ENCODE measurements at places on chromosomes 6 and 20.

DNA sequence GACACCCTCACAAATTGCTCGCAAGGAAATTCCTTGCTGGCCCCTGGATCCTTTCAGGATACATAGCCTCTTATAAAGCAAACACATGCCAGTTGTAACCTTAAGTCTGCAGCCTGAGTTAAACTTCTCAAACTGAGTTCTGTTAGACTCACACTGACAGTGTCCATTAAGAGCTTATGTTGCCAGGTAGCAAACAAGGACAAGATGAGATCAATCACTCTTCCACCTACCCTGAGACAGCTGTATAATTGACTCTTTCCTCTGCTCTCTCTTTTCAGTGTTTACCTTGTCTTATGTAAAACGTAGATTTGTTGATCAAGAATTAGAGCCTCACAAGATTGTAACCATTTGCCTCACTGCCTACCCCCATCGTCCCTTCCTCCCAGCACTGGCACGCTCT is 359.8 kb downstream of the EPM2A start:
- no peak for DNase-seq

DNA sequence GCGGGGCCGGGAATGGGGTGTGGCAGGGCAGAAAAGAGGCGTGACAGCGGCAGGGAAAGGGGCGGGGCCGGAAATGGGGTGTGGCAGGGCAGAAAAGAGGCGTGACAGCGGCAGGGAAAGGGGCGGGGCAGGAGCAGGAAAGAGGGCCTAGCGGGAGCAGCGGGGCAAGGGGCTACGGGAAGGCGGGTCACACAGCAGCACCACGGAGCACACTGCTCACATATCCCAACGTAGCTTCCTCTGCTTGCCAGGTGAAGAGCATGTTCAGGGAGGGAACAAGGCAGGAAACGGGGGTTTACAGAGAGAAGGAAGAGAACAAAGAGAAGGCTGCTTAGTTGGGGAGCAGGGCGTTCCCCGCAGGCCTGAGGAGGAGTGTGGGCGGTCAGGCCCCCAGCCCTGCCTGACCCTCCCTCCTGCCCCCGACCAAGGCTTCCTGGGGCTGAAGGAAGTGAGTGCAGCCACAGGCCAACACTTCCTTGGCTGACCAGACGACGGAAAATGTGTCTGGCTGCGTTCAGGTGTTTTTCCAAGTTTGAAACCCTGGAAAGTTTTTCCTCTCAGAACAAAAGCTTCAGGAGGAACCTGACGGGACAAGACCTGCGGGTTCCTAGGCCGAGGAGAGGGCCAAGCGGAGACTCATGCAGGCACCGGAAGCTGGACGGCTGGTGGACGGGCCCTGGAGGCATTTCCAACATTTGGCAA is 13.8 kb downstream of the UCKL1 start:
- peak; percentile 47 for DNase-seq

DNA sequence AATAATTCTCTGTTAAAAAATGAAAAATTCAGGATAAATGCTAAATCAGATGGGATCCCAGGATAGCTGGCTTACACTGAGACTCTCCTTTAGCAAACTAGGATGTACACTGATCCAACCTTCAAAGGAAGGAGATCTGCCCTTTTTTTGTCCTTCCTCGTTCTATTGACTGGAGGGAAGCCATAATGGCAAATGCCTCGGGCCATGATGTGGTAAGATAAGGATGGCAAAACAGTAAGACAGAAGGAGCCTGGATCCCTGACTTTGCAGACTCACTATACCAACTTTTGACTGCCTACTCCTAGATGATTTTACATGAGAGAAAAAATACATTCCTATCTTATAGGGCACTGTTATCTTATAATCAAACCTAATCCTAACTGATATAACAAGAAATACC is 156.9 kb upstream of the BEND3 start:
- DNase-seq: no peak

DNA sequence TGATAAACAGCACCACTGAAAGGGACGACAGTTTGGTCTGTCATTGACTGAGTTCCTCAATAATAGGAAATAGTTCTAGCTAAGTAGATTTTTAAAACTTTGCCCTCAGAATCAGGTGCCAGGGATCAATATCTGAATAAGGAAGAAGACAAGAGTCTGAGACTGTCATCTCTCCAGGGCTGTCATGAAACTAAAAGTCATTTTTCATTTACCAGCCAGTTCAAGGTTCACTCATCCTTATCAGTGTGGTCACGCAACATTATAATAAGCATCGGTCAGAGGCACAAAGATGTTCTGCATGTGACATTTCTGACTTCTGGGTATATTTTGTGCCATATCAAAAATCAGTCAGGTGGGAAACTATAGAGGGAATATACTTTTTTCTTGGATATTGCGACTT is 52.5 kb upstream of the E2F3 start:
- DNase-seq: no peak

DNA sequence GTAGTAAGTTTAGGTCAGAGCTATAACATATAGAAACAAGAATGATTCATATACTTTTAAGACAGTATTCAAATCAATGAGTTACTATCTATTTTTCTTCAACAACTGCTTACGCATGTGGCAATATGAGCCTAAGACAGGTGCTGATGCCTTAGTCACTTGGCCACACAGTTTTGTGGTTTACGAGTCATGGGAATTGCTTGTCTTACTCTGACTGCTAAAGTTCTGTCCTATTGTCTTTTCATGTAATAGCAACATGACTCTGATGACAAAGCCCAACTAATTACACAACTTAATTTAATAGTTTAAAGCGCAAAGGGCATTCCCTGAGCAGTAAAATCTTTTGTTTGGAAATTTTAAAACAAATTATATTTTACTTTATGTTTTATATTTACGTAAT is 159.3 kb upstream of the CENPW start:
- no peak for DNase-seq

DNA sequence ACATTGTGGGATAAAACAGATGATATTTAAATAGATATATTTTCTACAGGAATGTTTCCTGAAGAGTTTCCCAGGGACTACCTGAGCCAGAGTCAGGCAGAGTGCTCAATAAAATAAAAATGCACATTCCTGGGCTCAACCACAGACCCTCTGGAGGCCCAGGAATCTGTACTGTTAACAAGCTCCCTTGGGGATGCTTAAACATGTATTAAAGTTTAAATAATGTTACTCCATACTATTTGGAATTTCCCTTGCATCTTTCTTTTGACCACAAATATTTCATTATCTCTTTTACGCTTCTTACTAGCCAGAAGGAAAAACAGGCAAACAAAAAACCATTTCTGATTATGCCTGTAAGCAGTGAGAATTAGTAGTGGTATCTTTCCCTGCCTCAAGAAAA is 42.3 kb downstream of the GPR63 start:
- no peak for DNase-seq

- DNase-seq: no peak
These were observed 339.0 kb upstream of the ADGRB3 start for GRCh38 chr6:68296126-68296525.

- no peak for DNase-seq
These were observed 292.7 kb downstream of the ESR1 start for GRCh38 chr6:152100183-152100618.

GRCh38 chr20:45343532-45344167 is 4.6 kb downstream of the SDC4 start:
- no peak for DNase-seq

GRCh38 chr6:63140114-63140513 is 71.2 kb upstream of the FKBP1C start:
- DNase-seq: no peak

- no peak for DNase-seq
These were observed 52.0 kb downstream of the BFSP1 start for GRCh38 chr20:17479063-17479657.

DNA sequence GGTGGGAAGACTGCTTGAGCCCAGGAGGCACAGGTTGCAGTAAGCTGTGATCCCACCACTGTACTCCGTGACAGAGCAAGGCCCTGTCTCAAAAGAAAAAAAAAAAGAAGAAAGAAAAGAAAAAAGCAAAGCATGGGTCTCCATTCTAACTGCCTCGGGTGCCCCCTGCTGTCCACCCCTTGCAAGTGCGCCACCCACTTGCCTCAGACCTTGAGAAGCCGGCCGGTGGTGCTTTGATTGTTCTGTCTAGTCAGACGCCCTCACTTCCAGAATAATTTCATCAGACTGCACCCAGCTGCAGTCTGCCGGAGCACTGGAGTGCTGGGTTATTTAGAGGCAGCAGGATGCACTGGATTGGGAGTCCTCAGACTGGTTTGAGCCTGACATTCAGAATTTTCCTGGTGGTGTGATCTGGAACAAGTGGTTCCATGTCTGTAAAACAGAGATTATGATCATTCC is 17.6 kb upstream of the TM9SF4 start:
- peak; percentile 88 for DNase-seq

GRCh38 chr20:37381621-37382471 is 35.9 kb downstream of the SRC start:
- no peak for DNase-seq

DNA sequence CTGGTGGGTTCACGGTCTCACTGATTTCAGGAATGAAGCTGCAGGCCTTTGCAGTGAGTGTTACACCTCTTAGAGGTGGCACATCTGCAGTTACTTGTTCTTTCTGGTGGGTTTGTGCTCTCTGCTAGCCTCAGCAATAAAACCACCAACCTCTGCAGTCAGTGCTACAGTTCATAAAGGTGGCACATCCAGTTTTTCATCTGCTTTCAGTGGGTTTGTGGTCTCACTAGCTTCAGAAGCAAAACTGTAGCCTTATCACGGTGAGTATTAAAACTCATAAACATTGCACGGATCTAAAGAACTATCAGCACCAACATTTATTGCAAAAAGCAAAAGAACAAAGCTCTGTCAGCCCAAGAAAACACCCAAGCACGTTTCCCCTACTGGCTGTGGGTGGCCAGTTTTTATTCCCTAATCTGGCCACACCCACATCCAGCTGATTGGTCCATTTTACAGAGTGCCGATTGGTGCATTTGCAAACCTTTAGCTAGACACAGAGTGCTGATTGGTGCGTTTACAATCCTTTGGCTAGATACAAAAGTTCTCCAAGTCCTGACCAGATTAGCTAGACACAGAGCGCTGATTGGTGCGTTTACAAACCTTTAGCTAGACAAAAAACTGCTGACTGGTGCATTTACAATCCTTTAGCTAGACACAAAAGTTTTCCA is 3.4 kb upstream of the TMEM14C start:
- peak; percentile 69 for DNase-seq

- no peak for DNase-seq
These were observed 43.7 kb upstream of the MAP7 start for GRCh38 chr6:136593748-136594490.

GRCh38 chr6:96939007-96939805 is 14.7 kb downstream of the KLHL32 start:
- DNase-seq: no peak

- no peak for DNase-seq
These were observed 129.0 kb upstream of the SGK1 start for GRCh38 chr6:134446896-134447295.

DNA sequence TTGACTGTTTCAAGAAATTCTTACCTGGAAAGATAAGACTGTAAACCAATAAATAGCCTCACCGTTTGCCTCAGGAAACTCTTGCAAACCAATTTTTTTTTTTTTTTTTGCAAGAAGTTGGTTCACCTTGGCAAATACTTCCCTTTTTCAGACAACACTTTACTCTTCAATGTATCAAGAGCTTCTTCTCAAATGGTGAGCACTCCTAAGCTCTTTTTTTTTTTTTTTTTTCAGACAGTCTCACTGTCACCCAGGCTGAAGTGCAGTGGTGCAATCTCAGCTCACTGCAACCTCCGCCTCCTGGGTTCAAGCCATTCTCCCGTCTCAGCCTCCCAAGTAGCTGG is 22.7 kb upstream of the SNTA1 start:
- no peak for DNase-seq

GRCh38 chr20:45851501-45851900 is 5.7 kb downstream of the ACOT8 start:
- no peak for DNase-seq

DNA sequence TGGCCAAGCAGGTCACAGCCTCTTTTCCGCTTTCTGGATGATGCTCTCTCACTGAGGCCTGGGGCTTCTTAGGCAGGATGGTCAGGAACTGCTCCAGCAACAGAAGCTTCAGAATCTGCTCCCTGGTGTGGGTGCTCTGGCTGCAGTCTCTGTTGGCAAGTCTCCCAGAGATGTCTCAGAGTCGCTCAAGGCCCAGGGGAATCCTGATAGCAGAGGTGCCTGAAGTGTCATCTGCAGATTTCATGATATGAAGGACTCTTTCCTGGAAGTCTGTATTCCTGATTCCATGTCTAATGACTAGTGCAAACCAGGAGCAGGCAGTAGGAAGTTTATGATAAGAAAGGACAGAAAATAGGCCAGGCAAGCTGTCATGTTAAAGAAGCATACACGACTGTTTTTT is 20.3 kb downstream of the ZSCAN31 start:
- no peak for DNase-seq

- DNase-seq: no peak
These were observed 50.4 kb downstream of the ALDH5A1 start for GRCh38 chr6:24545183-24545582.

DNA sequence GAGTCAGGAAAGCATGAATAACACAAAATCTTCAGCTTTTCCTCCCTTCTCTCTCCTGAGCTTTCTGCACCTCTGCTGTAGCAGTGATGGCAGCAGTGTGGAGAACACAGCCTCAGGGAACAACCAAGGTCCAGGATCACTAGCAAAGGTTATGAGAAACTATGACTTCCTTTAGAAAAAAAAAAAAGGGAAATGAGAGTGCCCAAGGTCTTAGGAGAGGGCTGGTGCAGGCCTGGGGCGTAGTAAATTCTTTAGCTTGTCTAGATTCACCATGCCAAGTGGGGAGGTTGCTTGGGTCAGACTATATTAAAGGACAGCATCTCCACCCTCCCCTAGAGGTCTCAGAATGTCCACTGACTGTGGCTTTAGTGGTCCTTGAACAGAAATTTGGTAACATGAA is 40.4 kb upstream of the POLR1H start:
- DNase-seq: no peak

DNA sequence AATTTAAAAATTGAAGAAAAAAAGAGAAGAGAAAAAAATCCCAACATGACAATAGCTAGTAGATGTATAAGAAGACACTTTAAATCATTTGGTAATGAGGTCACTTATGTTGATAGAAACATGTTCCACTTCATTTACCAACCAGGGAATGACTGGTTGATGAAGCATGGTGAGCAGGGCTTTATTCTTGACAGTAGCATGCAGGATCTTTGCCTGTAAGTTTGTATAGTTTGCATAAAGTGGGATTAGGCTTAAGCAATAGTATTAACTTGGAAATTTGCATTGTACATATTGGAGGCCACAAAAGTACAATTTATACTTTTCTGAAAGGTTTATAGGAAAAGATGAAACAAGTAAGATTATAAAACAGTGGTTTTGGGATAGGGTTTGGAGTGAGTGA is 67.0 kb downstream of the NOX3 start:
- no peak for DNase-seq

- no peak for DNase-seq
These were observed 33.4 kb downstream of the EFCAB8 start for GRCh38 chr20:32891926-32892660.
